ENCODE measurements at places on chromosomes 6 and 20.
A peak's percentile ranks its signal among the peaks of the same experiment; 100 is the strongest.

DNA sequence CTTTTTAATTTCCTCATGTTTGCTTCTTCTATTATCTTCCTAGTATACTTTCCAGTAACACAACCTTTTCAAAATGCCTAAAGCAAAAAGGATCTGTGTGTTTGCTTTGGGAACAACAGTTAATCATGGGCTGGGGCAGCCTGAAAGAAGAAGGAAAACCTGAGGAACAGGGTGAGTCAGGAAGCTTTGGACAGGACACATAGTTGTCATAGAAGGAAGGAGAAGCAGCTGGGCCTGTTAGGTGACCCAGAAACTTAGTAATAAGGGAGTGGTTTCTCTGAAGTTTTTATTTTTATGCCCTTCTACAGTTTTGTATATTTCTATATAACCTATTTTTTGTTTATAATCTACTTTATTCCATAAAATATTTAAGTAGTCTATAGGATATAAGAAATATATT lies 61.4 kb downstream of the CD24 start:
- no peak for DNase-seq

DNA sequence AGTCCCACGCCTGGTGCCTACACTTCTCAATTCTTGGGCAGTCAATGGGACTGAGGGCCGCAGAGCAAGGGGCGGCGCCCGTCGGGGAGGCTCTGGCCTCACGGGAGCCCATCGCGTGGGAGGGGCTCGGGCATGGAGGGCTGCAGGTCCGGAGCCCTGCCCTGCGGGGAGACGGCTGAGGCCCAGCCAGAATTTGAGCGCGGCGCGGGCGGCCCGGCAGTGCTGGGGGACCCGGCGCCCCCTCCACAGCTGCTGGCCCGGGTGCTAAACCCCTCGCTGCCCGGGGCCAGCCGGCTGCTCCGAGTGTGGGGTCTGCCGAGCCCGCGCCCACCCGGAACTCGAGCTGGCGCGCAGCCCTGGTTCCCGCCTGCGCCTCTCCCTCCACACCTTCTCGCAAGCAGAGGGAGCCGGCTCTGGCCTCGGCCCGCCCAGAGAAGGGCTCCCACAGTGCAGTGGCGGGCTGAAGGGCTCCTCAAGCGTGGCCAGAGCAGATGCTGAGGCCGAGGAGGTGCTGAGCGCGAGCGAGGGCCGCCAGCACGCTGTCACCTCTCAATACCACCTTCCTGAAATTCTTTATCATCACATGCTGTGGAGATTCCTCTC lies 58.5 kb downstream of the BAK1 start:
- no peak for DNase-seq

GRCh38 chr6:147311218-147311617 lies 107.0 kb downstream of the STXBP5 start:
- DNase-seq = no peak

DNA sequence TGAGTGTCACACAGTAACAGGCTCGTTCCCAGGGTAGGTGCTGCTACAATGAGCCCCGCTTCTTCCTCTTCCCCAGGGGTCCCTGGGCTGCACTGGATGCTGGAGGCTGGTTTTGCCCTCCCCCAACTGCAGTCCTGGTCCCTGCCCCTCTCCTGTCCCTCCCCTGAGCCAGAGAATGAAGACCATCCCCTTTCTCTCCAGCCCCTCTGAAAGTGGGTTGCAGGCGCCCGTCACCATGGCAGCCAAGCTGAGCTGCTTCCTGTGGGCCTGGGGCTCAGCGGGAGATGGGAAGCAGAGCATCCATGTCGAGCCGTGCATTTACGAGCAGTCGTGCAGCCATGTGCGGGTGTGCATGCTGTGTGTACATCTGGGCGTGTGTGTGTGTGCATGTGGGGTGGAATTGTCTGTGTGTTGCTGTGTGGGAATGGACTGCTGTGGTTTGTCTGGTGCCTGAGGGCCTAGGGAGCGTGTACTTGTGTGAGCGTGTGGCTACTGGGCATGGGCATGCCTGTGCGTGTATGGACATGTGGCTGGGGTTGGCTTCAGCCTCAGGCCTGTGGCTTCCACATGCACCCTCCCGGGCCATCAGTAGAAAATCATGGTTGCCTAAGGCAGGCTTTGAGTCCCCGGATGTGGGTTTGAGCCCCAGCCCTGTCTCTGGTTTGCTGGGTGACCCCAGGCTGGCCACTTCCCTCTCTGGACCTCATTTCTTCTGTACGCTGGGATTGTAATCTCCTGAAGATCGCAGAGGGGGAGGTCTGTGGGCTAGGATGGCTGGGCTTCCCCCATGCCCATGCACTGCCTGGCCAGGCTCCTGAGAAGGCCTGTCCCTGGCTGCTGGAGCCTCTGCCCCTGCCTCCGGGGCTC lies 48.8 kb downstream of the SRC start:
- no peak for DNase-seq

DNA sequence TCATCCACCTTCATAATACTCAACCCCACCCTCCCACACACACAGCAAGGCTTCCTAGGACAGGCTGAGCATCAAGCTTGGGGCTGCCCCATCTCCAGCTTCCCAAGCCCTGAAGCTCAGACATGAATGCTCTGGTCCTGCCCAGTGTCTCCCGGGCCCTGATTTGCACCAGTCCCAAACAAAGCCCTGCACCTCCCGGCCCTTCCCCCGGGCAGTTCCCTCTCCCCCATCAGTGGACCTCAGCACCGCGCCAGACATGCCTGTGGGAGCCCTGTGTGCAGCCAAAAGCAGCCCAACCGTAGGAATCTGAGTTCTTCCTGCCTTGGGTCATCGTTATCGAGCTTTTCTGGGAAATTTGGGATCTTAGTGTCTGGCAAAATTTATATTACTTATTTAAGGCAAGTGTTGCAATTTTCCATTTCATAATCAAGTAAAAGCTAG lies 63.5 kb downstream of the THBS2 start:
- no peak for DNase-seq

GRCh38 chr20:44019638-44020335 lies 105.1 kb downstream of the TOX2 start:
- peak; percentile 50 for DNase-seq

DNA sequence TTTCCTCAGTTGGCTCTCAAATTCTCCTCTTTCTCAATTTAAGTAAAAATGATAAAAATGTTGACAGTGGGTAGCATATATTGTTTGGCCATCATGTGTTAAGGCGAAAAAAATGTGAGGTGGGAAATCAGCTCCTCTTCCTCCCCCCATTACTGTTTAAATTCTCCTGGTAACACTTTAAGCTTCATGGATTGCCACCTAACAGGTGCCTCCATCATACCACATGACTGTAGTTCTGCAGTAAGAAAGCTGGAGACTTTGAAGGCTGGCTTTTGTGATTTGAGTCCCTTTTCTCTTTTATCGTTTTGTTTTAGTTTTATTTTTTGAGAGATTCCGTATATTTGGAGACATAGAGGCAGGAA lies 1.2 kb downstream of the ZFAND3 start:
- no peak for DNase-seq
